ENCODE measurements at places on chromosomes 1 and 21.

GRCh38 chr21:46542588-46543124 is 62.2 kb downstream of the S100B start:
- no peak for DNase-seq

DNA sequence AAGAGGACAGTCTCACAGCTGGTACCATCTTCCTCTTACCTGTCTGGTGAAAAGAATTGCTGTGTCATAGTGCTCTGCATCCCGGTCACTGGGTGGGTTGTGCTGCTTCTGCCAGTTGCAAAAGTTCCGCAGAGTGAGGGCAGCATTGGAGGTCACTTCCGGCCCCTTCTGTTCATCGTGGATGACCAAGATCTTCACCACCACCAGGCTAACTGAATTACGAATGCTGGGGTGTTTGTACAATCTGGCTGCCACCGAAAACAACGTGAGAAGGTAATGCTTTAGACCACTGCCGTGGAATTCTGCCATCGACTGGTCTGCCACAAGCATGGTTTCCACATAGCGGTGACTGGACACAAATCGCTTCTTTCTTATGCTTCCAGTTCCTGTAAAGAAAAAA is 2.9 kb downstream of the ADAMTS1 start:
- peak; percentile 64 for DNase-seq

- DNase-seq: no peak
Observed at GRCh38 chr1:155801149-155801548, 55.9 kb downstream of the GON4L start.

DNA sequence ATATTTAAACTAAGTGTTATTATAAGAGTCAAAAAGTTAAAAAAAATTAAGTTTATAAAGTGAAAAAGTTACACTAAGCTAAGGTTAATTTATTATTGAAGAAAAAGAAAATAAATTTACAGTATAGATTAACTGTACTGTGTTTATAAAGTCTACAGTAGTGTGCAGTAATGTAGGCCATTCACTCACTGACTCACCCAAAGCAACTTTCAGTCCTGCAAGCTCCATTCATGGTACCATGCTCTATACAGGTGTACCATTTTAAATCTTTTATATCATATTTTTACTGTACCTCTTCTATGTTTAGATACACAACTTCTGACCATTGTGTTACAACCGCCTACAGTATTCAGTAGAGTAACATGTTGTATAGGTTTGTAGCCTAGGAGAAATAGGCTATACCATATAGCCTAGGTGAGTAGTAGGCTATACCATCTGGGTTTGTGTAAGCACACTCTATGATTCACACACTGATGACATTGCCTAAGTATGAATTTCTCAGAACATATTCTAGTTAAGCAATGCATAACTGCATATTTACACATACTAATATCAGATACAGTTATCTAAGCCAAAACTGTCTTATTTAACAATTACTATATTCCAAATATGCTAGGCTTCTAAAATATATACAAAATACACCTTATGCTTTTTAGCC is 80.6 kb upstream of the GFI1 start:
- peak; percentile 46 for DNase-seq

DNA sequence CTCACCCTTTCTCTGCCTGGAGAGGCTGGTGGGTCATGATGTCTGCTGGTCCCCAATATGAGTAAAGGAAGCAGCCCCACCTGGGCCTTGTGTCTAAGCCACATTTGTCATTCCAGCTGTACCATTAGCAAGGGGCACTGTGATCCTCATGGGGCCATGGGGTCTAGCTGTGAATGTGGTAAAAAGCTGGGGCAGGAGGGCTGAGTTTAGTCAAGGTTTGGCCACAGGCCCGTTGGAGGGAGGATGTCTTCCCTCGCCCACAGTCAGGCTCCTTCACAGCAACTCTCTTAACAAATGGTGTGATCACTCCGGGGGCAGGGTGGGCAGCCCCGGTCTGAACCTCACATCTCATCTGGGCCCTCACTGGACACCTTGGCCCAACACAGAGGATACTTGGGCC is 115.4 kb downstream of the DMRTB1 start:
- no peak for DNase-seq

GRCh38 chr21:45324489-45325205 is 37.0 kb upstream of the POFUT2 start:
- no peak for DNase-seq

DNA sequence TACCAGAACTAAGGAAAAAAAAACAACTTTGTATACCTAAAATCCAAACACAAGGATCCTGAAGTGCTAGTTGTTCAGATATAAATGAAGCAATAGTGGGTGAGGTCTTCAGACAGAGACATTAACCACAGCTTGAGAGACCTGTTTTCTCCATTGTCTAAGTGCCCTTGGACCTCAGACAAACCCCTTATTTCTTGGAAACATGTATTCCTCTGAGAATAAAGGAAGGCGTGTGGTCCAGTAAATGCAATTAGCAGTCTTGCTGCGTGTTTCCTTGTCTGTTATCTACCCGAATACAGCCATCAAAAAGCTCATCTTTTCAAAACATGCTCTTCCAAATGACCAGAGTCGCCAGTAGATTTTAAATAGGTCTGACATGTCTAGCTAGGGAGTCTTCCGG is 291.1 kb upstream of the NFIA start:
- DNase-seq: no peak

DNA sequence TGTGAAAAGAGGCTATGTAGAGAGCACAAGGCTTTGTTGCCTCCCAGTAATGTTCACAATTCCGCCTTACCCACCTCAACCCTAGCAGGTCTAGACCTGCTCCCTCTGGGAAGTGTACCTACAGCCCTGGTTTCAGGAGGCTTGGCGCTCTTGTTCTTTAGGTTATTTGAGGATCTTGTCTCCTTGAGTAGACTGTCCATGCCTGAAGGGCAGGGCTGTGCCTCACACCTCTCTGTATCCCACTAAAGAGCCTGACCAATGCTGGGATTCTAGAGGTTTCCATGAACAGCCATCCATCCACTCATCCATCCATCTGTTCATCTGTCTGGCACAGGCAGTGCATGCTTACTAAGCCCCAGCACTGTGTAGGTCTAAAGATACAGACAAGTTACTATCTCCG is 1.0 kb downstream of the RAB7B start:
- no peak for DNase-seq

GRCh38 chr1:226980565-226981385 is 40.7 kb downstream of the COQ8A start:
- DNase-seq: no peak

DNA sequence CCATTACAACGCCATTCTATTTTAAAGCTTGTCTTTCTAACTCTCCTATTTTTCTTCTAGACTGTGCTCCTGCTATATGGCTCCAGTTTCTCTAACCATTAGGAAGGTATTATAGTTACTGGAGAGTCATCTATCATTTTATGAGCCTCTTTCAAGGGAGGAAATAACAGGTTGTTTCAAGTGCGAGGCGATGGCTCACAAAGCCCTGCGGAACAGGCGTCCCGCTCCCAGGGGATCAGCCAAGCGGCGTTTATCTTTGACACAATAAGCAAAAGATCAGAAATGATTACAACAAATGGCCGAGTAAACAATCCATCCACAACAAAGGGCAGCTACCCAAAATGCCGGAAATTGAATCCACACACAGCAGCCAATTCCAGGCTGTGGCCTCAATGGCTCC is 249.5 kb upstream of the POU3F1 start:
- no peak for DNase-seq

DNA sequence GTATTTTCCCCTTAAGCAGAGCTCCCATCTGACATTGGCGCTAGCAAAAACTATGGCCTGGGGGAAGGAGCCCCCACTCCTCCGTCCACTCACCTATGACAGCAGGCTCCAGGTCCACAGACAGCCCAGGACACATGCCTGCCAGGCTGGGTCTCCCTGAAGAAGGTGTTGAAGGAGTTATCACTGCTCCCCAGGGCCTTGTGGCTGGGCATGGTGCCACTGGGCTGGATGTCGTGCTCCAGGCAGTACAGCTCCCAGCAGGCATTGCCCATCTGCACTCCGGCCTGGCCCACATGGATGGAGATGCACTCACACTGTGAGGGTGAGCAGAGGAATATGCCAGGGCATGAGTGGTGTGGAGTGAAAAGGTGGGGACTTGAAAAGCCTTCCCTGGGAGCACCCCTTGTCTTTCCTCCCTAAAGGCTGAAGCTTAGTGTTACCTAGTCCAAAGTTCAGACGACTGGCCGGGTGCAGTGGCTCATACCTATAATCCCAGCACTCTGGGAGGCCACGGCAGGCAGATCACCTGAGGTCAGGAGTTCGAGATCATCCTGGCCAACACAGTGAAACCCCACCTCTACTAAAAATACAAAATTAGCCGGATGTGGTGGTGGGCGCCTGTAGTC is 30.0 kb downstream of the RABIF start:
- no peak for DNase-seq

DNA sequence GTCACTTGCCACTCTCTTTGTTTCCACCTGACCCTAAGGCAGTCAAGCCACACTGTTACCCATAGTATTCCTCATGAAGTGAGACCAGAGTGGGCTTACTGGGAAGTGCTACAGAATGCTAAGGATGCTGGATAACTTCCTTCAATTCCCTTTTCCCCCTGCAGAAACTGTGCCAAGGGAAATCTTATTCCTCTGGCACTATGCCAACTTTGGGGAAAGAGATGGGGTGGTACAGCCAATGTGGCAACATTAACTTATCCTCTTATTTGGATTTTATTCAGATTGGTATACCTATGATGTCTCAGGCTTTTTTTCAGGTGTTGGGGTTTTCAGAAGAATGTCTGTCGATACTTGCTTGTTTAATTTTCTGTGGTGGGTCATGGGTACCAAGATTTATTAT is 599.4 kb upstream of the PBX1 start:
- no peak for DNase-seq

GRCh38 chr1:117301901-117302300 is 65.3 kb upstream of the MAN1A2 start:
- DNase-seq: no peak

DNA sequence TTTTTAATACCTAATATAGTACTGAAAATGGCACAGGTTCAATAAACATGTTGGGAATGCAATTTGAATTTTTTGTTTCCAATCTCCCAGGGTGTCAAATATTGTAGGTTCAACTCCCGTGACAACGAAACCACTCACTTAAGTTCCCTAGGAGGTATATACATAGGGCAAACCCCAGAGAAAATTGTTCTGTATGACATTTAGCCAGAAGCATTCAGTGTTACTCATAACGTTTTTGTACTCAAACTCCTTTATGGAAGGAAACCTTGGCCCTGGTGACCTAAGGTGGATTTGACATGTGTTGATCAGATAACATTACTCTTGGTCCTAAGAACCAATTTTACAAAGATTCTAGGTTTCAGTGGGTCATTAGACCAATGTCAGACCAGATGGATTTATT is 110.6 kb downstream of the USP25 start:
- DNase-seq: no peak

DNA sequence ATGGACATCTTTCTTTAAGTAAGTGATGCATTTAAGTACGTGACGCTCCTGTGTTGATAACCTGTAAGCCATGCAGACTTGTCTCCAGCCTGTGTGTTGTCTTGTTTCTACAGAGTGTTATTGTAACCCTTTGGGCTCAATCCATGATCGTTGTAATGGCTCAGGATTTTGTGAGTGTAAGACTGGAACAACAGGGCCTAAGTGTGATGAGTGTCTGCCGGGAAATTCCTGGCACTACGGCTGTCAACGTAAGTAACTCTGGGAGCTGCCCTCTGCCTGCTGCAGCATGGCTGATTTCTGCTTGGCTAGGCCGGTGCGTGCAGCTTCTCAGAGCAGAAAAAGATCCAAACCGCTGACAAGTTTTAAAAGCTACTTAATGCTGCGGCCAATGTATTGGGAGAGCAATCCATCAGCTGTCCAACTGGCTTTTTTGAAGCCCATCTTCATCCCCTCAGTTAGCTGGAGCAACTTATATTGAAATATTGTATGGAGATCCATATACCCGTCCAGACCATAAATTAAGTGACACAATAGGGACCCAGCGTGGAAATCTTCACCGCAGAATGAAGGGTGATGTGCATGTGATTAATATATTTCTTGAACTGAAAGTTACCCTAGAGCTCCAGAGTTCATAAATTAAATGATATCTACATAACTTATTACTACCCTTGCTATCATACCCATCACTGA is 295.9 kb downstream of the NTNG1 start:
- DNase-seq: no peak

- DNase-seq: peak; percentile 64
Observed at GRCh38 chr1:60279798-60280197, 206.2 kb upstream of the C1orf87 start.

DNA sequence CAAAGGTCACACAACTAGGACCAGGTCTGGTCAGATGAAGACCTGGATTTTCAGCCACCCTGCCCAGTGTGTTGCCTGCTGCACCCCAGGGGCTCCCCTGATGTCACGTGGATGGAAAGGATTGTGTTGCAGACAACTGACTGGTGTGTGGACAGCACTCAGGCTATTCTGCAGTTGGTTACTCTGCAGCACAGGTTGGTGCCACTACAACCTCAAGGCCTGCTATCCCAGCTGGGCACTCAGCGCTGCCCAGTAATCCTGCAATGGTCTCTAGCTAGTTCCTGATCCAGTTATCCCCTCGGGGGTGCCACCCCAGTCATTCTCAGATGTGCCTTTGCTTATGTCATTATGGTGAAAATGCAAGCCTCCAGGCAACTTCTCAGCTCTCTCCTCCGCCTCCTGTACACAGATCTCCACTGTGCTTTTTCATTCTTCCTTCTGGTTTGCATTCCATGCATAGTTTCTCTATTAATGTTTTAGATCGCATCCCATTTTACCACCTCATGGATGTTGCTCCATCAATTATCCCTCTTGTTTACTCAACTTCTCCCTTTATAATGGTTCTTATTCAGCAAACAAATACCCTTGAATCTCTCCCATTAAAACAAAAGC is 503.2 kb upstream of the CAMK1G start:
- DNase-seq: peak; percentile 7

DNA sequence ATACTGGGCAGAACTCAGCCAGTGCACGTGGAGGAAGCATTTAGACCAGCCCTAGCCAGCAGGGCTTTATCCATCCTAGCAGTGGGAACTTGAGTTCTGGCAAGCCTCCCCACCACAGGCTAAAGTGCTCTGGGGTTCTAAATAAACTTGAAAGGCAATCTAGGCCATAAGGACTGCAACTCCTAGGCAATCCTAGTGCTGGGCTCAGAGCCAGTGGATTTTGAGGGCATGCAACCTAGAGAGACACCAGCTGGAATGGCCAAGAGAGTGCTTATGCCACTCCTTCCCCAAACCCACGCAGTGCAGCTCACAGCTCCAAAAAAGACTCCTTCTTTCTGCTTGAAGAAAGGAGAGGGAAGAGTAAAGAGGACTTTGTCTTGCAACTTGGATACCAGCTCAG is 70.5 kb upstream of the APOBEC4 start:
- no peak for DNase-seq

DNA sequence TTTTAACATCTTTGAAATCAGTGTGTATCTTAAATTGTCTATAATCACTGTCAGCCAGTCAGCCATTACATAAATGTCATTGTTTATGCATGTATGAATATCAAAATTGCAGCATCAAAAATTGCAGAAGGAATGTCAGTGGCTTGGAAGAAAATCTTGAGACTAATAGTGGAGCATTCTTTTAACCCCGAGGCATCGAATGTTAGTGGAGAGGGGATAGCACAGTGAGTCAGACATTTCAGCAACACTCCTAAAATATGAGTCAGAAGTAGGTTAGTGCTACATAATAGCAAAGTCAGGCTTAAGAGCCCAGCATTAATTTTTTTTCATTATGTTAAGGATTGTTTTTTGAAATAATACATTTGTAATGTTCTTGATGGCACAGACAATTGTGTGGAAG is 45.5 kb downstream of the SNRPE start:
- DNase-seq: peak; percentile 89

All from fibroblast of gingiva (primary cell).